Activated T-cell treated with anti-CD3 and anti-CD28 coated beads for 24 hours (primary cell): ENCODE measurements at places on chromosomes 12 and 14.

GRCh38 chr12:113136128-113136989 is 798 bp upstream of the RASAL1 start:
- peak; percentile 28 for DNase-seq

DNA sequence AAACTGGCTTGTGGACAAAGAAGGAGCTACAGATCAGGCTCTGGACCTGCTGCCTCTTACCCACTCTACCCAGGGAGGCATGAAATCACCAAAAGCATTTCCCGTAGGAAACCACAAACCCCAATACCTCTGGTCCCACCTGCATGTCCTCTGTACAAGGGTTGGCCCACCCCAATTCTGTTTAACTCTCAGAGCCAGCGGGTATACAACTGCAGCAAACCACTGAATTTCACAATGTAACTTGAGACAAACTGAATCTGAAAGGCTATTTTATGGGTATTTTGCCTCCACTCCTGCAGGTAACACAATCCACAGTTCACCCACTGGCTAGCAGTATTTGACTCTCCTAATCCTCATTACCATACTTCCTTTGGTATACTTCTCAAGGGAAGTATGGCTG is 16.5 kb downstream of the SIX1 start:
- DNase-seq, result no peak

GRCh38 chr12:45259675-45260074 is 43.8 kb downstream of the ANO6 start:
- no peak for DNase-seq

DNA sequence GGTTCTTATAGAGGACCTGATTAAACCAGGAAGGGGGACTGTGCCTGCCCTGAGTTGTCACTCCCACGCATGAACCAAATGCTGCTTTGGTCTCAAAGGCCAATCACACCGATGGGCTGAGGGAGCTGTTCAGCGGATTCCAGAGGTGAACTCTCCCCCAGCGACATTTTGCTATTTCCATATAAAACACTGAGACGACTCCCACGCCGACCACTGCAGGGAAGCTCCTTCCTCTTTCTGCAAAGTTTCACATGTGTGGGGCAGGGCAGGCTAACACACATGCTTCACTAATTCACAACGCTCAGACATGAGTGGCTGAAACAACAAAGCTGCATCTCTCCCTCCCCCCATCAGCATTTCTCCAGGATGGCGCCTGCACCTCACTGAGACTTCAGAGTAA is 37.8 kb upstream of the TMEM132D start:
- no peak for DNase-seq

DNA sequence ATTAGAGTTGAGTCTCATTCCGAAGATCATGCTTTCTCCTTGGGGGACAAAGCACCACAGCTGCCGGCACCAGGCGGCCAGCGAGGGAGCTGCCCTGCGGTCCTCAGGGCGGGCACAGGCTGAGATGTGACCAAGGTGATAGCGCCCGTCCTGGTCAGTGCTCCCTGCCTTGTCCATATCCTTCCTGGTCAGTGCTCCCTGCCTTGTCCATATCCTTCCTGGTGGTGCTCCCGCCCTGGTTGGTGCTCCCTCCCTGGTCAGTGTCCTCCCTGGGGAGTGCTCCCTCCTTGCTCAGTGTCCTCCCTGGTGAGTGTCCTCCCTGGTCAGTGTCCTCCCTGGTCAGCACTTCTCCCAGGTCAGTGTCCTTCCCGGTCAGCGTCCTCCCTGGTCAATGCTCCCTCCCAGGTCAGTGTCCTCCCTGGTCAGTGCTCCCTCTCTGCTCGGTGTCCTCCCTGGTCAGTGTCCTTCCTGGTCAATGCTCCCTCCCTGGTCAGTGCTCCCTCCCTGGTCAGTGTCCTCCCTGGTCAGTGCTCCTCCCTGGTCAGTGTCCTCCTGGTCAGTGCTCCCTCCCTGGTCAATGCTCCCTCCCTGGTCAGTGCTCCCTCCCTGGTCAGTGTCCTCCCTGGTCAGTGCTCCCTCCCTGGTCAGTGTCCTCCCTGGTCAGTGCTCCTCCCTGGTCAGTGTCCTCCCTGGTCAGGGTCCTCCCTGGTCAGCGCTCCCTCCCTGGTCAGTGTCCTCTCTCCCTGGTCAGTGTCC is 92.2 kb downstream of the ADGRD1 start:
- no peak for DNase-seq

- no peak for DNase-seq
Measured at GRCh38 chr12:72011374-72011773, 72.7 kb downstream of the TPH2 start.

DNA sequence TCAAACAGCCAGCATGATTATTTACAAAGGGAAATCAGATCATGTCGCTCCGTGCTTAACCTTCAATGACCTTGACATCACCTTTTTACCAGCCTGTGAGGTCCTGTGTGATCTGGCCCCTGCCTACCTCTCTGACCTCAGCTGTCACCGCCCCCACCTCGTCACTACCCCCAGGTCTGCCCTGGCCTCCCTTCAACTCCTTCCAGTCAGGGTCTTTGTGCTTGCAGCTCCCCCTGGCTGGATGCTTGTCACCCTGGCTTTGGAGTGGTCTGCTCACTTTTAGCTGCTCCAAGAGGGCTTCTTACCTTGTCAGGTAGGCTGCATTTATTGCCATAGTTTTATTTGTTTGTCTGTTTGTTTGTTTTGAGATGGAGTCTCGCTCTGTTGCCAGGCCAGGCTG is 8.2 kb upstream of the MAX start:
- DNase-seq, result no peak

- DNase-seq, result no peak
Measured at GRCh38 chr14:105313381-105314286, 914 bp upstream of the PACS2 start.

GRCh38 chr12:47160316-47161244 is 80.8 kb upstream of the AMIGO2 start:
- DNase-seq, result no peak

- DNase-seq, result no peak
Measured at GRCh38 chr14:95935228-95935822, 58.7 kb downstream of the TUNAR start.

DNA sequence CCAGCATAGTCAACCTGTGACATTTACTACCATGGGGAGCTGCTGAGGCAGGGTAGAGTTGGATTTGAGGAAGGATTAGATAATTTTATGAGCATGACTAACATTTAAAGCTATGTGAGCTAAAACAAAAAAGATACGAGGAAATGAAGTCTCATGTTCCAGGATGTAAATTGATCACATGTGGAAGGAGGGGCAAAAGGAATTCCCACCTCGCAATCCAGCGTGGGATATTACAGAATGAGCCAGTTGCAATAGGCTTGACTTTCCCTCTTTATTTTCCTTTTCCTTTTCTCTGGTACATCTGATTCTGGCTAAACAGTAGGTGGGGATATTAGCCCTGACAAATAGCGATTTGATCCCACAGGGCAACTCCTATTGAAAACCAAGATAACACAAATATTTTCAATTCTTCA is 214.9 kb upstream of the HMGA2 start:
- no peak for DNase-seq

DNA sequence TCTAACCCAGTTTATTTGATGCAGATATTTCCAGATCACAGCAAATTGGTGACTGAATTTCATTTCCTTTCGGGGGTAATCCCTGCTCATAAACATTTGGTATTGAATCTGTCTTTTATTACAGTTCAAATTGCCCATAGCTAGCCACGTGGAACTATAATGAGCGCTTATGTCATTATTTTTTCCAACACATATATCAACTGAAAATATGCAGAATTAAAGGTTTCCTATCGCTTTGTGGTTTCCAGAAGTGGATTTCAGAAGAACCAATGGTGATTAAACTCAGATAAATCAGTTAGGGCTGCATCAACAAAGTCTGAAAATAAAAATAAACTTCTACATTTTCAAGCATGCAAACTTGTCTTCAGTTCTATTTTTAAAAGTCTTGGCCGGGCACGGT is 111.9 kb downstream of the PIK3C2G start:
- no peak for DNase-seq

DNA sequence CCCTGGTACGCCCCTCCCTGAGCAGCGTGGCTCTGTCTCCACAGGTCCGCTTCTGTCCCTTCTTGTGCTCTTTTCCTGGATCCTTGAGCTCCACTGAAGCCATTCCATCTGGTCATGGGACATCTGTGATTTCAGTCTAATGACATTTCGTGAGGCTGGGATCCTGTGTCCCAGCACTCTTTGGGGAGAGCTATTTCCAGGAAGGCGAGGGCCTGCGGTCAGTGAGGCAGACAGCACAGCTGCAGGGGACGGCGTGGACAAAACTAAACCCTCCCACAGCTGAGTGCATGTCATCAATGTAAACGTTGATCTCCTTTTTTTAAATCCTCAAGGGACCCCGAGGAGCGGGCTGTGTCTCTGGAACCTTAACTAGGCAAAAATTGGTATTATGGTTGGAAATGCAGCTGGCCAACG is 127.7 kb downstream of the DACT1 start:
- DNase-seq, result no peak

- DNase-seq, result no peak
Measured at GRCh38 chr14:88612981-88613380, 50.1 kb downstream of the ZC3H14 start.

DNA sequence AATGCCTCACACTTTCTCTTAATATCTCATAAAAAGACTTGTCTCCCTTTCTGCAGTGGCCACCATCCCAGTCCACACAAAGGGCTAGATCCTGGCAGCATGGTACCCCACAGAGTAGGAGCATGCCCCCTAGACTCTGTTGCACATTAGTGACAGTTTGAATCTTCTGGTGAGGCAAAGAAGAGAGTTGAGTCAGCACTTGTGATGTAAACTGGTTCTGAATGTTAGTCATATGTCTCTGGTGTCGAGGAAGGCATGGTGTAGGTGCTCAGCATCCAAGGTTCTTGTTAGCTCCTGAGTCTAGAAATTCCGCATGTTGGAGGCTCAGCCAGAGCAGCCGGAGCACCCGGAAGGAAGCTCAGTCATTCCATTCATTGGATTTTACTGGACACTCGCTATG is 9.8 kb downstream of the TTC9 start:
- no peak for DNase-seq

GRCh38 chr14:94217116-94217515 is 43.0 kb downstream of the PPP4R4 start:
- no peak for DNase-seq

DNA sequence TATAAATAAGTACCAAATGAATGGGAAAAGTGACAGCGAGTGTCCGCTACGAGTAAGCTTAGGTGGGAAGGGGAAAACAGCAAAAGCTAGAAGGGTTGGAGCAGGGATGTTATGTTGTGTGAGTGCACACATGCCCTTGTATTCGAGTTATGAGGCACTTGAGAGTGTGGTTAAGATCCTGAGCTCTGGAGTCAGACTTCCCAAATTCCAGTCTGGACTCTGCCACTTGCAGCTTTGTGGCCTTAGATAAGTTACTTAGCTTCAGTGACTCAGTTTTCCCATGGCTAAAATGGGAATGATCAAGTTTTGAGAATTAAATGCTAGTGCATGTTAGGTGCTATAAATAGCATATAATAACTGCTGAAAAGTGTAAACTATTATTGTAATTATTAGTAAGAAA is 44.9 kb downstream of the KTN1 start:
- no peak for DNase-seq

DNA sequence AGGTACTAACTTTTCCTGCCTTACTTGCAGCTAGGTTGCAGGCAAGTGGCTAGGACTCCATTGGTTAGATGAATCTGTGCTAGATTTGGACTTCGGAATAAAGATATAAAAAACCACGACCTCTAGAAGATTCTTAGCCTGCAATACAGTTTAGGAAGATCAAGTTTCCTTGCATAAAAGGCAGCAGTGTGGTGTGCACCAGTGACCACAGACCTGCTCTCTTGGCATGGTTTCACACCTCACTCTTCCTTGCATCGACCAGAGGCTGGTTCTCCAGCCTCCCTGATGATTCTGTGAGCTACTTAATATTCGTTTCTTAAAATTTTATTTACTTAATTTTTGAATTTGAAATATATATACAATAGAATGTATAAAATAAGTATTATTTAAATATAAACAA is 9.8 kb downstream of the KLHDC1 start:
- DNase-seq, result no peak

GRCh38 chr12:52217223-52217622 is 15.8 kb upstream of the KRT7 start:
- DNase-seq, result no peak

DNA sequence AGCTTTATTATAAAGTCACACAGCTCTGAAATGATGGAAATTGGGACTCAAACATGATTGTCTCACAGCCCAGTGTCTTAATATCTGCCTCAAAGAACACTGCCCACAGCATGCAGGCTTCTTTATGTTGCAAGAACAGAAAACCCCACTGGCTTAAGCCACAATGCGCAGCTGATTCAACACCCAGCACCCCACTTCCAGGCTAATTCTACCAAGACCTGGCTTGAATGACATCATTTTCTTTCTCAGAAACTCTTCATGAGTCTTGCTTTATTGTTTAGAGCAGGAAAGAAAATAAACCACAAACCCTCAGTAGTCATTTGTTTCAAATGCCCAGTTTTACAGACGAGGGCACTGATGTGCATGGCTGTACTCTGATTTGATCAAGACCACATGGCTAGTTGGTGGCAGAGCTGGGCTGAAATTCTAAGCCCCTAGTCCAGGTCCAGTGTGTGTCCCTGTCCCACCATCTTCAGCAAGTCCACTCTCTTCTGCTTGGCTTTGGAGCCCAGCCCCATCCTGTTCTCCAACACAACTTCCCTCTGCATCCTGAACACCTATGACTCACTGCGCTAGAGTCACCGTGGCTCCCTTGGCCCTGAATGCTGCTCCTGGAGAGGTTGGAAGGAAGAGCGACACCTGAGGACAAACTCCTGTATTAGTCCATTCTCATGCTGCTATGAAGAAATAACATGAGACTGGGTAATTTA is 50.3 kb upstream of the SRSF5 start:
- DNase-seq, result peak; percentile 26

DNA sequence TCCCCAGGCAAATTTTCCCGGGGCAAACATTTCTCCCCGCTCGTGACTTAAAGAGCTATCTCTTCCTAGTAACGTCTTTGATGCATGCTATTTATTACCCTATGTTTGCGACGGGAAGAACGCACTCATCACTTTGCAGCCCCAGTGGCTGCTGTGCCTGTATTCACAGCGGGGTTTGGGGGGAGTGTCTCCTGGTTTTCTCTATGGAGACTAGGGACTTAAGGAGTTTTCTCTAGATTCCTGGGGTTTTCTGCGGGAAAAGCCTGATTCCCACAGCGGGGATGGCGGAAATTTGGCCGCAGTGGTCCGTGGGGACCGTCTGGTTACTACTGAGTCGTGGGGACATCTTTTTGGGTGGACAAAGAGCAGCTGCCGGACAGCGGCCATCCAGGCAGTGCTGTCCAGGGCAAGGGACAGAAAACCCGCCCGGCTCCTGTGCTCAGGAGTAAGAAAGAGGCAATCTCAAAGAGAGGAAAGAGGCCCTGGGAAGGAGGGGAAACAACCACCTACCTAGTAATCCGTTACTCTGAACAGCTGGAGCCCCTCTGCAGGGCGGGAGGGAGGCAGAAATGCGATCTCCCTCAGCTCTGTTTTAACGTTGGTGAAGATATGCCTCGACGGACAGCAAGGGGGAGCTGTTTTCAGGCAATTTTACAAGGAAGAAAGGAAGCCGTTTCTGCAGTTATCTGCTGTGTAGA is 771 bp upstream of the AVPR1A start:
- DNase-seq, result no peak
